ENCODE measurements at places on chromosomes 1 and 21.

DNA sequence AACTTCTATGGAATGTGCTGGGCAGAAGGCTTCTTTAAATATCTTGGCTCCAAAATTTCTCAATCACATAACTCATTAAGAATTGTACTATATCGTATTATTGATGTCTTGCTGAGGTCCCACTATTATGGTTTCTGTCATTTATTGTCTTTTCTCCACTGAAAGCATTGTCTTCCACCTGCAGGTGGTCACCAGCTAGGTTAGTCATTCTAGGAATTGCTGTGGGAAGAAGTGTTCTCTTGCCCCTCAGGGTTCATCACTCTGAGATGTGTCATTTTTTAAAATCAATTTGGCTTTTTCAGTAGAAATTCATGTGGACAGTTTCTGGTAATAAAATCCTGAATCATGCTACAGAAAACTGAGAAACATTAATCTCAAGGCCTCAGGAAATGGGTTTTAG, 66.1 kb downstream of the NCAM2 start:
- no peak for DNase-seq

DNA sequence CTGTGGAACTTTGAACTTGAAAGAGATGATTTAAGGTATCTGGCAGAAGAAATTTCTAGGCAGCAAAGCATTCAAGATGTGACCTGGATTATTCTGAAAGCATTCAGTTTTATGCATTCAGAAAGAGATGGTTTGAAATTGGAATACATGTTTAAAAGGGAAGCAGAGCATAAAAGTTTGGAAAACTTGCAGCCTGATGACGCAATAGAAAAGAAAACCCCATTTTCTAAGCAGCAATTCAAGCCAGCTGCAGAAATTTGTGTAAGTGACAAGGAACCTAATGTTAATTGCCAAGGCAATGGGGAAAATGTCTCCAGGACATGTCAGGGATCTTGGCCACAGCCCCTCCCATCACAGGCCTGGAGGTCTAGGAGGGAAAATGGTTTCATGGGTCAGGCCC, 354.0 kb downstream of the ZNF326 start:
- DNase-seq, result no peak

GRCh38 chr1:241829468-241829867, 18.5 kb upstream of the EXO1 start:
- DNase-seq, result no peak

GRCh38 chr1:85464497-85465098, 361 bp downstream of the DDAH1 start:
- peak; percentile 55 for DNase-seq

DNA sequence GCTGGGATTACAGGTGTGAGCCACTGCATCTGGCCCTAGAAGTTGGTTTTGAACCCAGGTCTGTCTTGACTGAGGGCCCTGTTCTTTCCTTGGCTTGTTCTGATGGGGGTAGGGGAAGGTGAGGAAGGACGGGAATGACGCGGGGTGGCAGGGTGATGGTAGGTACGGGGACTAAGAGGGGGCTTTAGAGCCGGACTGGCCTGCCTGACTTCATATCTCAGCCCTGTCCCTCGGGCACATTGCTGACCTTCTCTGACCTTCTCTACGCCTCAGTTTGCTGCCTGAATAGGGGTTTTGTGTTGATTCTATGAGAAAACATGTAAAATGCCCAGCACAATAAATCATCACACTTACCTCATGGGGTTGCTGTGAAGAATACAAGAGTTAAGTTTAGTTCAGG, 6.7 kb downstream of the RNF186 start:
- no peak for DNase-seq

DNA sequence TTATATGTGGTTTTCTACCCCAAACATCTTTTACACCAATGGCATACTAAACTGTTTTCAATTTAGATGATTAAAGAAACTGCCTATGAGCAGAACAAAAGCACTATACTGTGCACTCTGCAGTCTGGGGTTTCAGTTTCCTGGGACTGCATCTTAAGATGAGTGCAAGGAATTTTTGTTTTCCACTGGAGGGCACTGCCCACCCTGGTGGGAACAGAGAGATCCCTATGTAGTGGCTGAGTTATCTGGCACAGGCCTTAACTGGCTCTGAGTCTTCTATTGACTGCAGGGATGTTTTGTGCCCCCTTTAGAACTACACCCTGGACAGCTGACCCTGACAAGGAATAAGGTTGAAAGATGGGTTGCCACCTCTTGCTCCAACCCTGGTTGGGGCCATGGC, 12.0 kb downstream of the PROK1 start:
- DNase-seq, result no peak

GRCh38 chr1:185681034-185681633, 53.1 kb upstream of the HMCN1 start:
- no peak for DNase-seq

DNA sequence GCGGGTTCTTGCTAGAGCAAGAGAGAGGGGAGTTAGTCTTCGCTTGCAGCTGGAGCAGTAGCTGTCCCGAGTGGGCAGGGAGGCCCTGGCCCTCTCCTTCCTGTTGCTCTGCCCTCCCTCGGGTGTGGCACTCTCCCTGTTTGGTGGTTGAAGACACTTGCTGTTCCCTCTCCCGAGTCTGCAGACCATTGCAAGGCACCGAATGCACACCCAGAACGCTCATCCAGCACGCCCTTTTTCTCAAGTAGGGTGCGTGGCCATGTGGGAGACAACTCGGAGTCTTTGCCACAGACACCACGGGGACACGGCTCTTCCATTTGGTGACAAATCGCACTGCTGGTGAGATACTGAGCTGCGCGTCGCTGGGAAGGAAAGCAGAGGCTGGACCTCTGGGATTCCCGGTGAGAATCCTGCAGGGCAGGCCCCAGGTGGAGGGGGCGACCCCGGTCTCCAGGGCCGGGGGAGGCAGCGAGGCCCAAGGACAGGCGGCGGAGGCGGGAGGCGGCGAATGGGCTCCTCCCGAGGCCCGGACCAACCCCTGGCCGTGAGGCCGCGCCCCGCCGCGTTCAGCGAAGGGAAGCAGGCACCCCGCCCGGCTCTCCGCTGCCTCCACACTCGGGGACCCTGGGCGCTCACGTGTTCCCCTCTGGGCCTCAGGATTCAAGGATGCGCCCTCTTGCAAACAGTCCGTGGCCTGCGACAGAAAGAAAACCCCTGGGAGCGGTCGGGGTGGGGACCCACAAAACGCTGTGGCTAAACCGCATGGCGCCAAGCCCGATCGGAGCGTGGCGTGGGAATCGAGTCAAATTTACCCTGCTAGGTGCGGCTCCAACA, 10.4 kb upstream of the TMEM200B start:
- DNase-seq, result no peak

- DNase-seq, result no peak
These were observed 77.2 kb downstream of the IVNS1ABP start for GRCh38 chr1:185239861-185240260.

DNA sequence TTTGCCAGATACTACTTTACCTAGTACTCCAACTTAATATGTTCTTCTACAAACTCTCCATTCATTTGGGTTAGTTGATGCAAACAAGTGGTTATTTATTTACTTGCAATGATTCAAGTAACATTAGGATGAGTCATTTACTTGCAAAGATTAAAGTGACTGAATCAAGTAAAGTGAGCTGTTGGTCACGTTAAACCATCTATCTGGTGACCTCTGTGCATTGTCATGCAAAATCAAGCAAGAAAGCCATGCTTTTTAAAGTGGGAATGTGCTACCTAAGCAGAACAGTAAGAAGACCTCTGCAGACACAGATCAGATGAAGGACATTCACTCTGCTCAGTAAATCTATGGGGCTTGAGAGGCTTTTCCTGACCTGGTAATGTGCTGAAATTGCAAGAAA, 254.7 kb downstream of the LRRIQ3 start:
- DNase-seq, result no peak

DNA sequence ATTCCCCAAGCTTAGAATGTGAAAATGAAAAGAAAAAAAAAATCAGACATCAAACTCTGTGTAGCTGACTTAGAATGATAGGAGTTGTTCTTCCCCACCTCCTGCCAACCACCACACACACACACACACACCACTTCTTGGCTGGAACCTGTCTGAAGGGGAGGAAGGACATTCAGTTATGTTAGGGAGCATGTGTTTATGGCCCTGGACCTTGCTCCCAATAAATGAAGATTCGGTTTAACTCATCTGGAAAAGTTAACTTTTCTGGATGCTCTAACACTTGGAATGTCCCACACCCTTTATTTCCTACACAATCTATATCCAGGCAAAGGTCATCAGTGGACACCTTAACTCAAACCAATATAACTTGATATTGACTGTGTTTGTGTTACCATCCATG, 112.4 kb downstream of the DAB1 start:
- no peak for DNase-seq

- no peak for DNase-seq
These were observed 173.0 kb upstream of the LYPLAL1 start for GRCh38 chr1:219000631-219001030.

GRCh38 chr1:11180342-11180744, 8.8 kb upstream of the ANGPTL7 start:
- no peak for DNase-seq

DNA sequence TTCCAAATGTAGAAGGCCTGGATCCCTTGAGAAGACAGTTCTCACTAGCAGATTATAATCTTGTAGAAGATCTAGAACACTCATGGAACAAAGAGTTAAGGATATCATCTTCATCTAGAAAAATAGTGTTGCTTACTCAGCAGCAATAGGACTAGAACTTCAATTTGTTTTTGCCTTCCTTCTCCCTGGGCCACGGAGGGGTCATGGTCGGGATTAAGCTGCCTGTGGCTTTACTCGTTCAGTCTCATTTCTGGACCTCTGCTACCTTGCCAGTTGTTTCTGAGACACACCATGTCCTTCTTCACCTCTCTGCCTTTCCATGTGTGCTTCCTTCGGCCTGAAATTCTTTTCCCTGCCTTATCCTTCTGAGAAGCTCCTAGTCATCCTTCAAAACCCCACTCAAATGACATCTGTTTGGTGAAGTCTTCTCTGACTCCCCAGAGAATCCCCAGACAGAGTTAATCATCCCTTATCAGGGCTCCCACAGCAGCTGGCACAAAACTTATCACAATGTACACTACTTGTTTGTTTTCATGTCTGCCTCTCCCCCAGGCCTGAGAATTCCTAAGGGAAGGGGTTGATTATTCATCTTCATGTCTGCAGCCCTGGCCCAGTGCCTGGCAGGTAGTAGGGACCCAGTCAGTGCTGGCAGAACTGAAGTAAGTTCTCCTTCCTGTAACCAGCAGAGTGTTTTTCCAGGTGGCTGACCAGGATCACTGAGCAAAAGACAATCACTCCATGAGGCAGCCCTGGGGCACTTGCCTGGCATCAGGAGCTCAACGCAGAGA, 15.5 kb upstream of the SNX27 start:
- no peak for DNase-seq

DNA sequence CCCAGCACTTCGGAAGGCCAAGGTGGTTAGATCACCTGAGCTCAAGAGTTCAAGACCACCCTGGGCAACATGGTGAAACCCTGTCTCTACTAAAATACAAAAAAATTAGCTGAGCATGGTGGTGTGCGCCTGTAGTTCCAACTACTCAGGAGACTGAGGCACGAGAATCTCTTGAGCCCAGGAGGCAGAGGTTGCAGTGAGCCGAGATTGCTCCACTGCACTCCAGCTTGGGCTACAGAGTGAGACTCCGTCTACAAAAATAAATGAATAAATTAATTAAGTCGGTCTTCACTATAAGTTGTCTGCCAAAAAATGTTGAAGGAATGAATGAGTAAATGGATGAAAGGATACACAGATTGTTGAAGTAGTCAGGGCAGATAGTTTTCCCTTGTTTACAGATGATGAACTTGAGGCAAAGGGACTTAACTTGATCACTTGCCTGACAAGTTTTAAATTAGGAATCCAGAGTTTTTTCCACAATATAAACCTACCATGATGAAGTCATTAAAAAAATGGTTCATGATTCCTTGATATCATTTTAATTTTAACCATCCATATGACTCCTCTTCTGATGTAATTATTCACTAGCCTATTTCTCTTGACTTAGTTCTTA, 130.8 kb downstream of the TLR5 start:
- no peak for DNase-seq

- DNase-seq, result no peak
These were observed 49.5 kb upstream of the TENT5C start for GRCh38 chr1:117556341-117556740.

- no peak for DNase-seq
These were observed 396.8 kb upstream of the PRMT6 start for GRCh38 chr1:106659490-106660244.

DNA sequence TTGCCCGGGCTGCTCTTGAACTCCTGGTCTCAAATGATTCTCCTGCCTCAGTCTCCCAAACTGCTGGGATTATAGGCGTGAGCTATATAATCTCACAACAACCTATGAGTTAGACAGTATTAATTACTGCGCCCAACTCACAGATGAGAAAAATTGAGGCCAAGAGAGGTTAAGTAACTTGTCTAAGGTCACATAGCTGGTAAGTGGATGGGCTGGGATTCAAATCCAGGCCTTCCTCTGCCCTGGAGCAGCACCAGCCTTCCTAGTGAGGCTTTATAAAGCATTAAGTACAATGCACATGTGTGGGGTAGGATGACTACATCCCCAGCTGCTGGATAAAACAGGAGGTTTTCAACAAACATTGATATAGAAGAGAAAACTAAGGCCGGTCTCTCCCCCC, 15.1 kb downstream of the E2F2 start:
- DNase-seq, result no peak

DNA sequence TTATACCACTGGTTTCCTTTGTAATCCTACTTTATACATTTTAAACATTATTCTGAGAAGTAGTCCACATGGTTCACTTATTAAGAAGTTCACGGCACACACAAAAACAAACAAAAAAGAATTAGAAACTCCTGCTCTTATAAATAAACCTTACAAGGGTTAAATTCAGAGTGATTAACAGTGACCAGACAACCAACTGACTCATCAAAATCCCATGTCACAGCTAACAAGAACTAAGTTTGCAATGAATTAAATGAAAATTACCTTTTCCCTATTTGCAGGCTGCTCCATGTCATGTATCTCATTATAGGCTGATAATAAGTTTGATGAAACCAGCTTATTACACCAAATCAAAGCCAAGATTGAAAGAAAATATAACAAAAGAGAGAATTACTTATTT, 77.5 kb downstream of the PUM1 start:
- no peak for DNase-seq

GRCh38 chr1:234123867-234124266, 219.4 kb downstream of the SLC35F3 start:
- DNase-seq, result no peak

GRCh38 chr1:89643577-89643976, 10.7 kb downstream of the LRRC8C start:
- no peak for DNase-seq

DNA sequence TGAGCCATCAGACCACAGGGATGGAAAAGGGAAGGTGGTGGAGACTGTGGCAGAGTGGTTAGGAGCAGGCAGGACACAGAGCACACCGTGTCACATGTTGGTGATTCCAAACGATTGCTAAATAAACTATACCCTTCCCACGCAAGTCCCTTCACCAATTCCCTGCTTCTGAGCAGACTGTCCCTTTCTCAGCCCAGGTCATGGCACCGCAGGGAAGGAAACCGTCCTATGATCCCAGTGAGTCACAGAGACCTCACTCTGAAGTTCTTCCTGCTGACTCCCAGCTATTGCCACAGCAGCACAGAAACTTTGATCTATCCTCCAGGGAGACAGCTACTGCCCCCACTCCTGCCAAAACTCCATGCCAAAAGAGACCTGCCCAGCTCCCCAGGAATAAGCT, 19.2 kb downstream of the RIMS3 start:
- DNase-seq, result no peak

GRCh38 chr21:44532712-44533111, 7.3 kb downstream of the KRTAP10-1 start:
- no peak for DNase-seq
